Peyer's patch (tissue), 4 donors: ENCODE measurements at places on chromosomes 5 and 9.

- no peak for DNase-seq
- no peaks in the 10 kb centered on the region for H3K4me1 ChIP-seq
- no peaks in the 10 kb centered on the region for H3K36me3 ChIP-seq
- H3K27ac ChIP-seq: no peak overlapping the region
- H3K4me3 ChIP-seq: no peak overlapping the region
Measured at GRCh38 chr5:143836161-143836725, 24.3 kb downstream of the HMHB1 start.

- no peak for DNase-seq
- no peaks in the 10 kb centered on the region for H3K27me3 ChIP-seq
- no peaks in the 10 kb centered on the region for H3K4me1 ChIP-seq
- no peak overlapping the region for H3K4me3 ChIP-seq
Measured at GRCh38 chr5:179163236-179164155, 103.3 kb downstream of the ZNF354C start.

DNA sequence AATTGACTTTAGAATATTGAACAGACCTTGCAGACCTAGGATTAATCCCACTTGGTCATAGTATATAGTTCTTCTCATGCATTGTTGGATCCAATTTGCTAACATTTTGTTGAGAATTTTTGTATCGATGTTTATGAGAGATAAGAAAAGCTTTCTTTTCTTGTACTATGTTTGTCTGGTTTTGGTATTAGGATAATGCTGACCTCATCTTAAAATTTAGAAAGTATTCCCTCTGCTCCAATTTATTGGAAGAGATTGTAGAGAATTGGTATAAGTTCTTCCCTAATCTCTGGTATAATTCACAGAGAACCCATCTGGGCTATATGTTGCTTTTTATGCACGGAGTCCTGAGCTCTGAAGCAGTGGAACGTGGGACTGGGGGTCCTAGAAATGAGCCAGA lies 67.7 kb downstream of the ADAMTS16 start:
- H3K27ac ChIP-seq: no peak overlapping the region
- no peaks in the 10 kb centered on the region for H3K36me3 ChIP-seq
- H3K27me3 ChIP-seq: no peaks in the 10 kb centered on the region
- H3K4me1 ChIP-seq: no peaks in the 10 kb centered on the region

GRCh38 chr5:73122875-73123810 lies 2.8 kb downstream of the TMEM171 start:
- peaks cover 2% of the 10 kb centered on the region for H3K4me1 ChIP-seq
- no peaks in the 10 kb centered on the region for H3K27me3 ChIP-seq
- H3K27ac ChIP-seq: no peak overlapping the region
- H3K4me3 ChIP-seq: peak overlapping the region; percentile 81
- H3K36me3 ChIP-seq: peaks cover 10% of the 10 kb centered on the region

DNA sequence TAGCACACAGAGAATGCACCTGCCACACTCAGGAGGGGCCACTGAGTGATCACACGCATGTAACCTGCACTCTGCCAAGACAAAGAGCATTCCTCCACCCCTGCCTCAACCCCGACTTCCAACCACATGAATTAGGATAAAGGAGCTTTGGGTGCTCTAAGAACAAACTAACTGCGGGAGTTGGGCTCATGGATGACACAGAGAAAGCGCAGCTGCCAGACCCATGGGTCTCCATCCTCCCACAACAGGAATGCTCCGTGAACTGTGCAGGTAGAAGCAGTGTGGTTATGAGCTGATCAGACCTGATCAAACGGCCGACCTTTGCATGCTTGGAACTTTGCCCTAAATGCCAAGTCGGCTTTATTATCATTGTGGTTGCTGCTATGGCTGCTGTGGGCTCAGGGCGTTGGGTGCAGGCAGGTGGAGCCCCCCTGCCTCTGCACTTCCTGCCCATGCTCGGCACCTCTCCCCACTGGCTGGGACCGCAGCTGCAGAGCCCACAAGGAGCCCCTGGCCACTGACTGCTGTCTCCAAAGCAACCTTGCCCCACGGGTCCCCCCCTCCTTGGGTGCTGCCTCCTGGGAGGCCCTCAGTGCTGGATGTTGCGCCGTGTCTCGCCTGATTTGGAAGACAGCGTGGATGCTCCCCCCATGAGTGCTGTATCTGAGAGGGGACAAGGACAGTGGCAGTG lies 2.6 kb upstream of the SLC6A3 start:
- peak; percentile 53 for DNase-seq
- H3K27me3 ChIP-seq: no peaks in the 10 kb centered on the region
- no peak overlapping the region for H3K27ac ChIP-seq
- no peaks in the 10 kb centered on the region for H3K36me3 ChIP-seq
- H3K4me3 ChIP-seq: no peak overlapping the region
- H3K4me1 ChIP-seq: no peaks in the 10 kb centered on the region

DNA sequence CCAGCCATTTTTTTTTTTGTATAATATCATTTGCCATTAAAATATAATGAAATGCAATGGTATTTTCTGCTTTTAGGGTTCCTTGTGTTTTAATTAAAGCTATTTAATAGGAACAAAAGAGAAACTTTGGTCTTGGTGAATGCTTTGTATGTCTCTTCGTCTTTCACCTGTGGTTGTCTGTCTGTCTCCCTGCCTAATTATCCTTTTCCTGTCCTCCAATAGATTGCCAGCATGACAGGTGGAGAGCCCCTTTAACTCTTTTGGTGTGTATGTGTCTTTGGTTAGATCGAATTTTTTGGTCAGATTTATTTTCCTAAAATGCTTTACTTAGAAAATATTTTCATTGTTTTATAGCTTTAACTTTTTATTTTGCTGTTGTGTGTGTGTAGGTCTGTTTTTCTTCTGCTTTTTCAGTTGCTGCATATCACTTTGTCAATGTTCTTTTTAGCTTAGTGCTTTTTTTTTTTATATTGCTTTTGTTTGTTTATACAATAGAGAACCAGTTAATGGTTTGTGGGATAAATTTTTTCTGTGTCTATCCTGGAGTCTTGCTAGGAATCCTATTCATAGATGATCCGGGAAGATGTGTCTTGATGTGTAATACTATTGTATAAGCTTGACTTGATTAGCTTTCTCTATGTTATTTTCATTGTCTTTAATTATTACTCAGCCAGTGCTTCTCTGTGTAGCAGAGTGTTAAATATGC lies 8.6 kb downstream of the CHMP5 start:
- H3K4me3 ChIP-seq: no peak overlapping the region
- H3K4me1 ChIP-seq: no peaks in the 10 kb centered on the region
- H3K27ac ChIP-seq: no peak overlapping the region

DNA sequence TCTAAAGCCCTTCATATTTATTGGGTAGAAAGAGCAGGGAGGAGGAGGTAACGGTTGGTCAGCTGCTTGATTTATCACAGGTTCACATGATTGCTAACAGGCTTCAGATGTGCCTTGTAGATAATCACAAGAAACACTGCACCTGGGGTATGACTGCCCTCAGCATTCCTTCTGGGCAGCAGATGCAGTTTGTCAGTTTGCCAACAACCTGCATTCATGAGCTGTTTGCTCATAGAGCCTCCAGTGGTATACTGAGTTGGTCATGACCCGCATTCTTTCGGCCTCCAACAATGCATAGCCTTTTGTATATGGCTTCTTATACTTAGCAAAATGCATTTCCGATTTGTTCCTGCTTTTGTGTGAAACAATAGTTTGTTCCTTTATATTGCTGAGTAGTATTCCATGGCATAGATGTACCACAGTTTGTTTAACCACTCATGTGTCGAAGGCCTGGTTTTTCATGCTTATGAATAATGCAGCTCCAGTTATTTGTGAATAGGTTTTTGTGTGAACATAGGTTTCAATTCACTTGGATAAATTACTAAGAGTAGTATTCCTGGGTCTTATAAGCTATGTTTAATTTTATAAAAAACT lies 83.6 kb downstream of the ARHGEF28 start:
- H3K27me3 ChIP-seq: no peaks in the 10 kb centered on the region
- H3K36me3 ChIP-seq: no peaks in the 10 kb centered on the region
- no peak overlapping the region for H3K27ac ChIP-seq
- H3K4me1 ChIP-seq: no peaks in the 10 kb centered on the region

- no peak overlapping the region for H3K4me3 ChIP-seq
- no peak for DNase-seq
- H3K36me3 ChIP-seq: no peaks in the 10 kb centered on the region
- no peaks in the 10 kb centered on the region for H3K27me3 ChIP-seq
Measured at GRCh38 chr5:123732257-123732656, 220.3 kb downstream of the CSNK1G3 start.

- no peaks in the 10 kb centered on the region for H3K4me1 ChIP-seq
- DNase-seq: no peak
- H3K27me3 ChIP-seq: no peaks in the 10 kb centered on the region
- no peaks in the 10 kb centered on the region for H3K36me3 ChIP-seq
- no peak overlapping the region for H3K4me3 ChIP-seq
- no peak overlapping the region for H3K27ac ChIP-seq
Measured at GRCh38 chr5:40572937-40573336, 106.8 kb upstream of the PTGER4 start.

GRCh38 chr5:145551714-145552113 lies 283.4 kb downstream of the PRELID2 start:
- H3K27me3 ChIP-seq: no peaks in the 10 kb centered on the region
- no peak overlapping the region for H3K4me3 ChIP-seq
- no peaks in the 10 kb centered on the region for H3K36me3 ChIP-seq

GRCh38 chr5:111384220-111384619 lies 128.1 kb downstream of the STARD4 start:
- no peaks in the 10 kb centered on the region for H3K27me3 ChIP-seq
- no peak overlapping the region for H3K27ac ChIP-seq
- H3K4me1 ChIP-seq: no peaks in the 10 kb centered on the region
- no peak for DNase-seq
- H3K4me3 ChIP-seq: no peak overlapping the region

- H3K36me3 ChIP-seq: no peaks in the 10 kb centered on the region
- no peak for DNase-seq
- no peaks in the 10 kb centered on the region for H3K27me3 ChIP-seq
- no peak overlapping the region for H3K4me3 ChIP-seq
Measured at GRCh38 chr5:104172976-104173375, 610.4 kb upstream of the NUDT12 start.

- no peaks in the 10 kb centered on the region for H3K4me1 ChIP-seq
- H3K4me3 ChIP-seq: no peak overlapping the region
- H3K27me3 ChIP-seq: no peaks in the 10 kb centered on the region
- no peak for DNase-seq
- H3K36me3 ChIP-seq: peaks cover 15% of the 10 kb centered on the region
Measured at GRCh38 chr5:115272297-115272958, 9.8 kb upstream of the PGGT1B start.

DNA sequence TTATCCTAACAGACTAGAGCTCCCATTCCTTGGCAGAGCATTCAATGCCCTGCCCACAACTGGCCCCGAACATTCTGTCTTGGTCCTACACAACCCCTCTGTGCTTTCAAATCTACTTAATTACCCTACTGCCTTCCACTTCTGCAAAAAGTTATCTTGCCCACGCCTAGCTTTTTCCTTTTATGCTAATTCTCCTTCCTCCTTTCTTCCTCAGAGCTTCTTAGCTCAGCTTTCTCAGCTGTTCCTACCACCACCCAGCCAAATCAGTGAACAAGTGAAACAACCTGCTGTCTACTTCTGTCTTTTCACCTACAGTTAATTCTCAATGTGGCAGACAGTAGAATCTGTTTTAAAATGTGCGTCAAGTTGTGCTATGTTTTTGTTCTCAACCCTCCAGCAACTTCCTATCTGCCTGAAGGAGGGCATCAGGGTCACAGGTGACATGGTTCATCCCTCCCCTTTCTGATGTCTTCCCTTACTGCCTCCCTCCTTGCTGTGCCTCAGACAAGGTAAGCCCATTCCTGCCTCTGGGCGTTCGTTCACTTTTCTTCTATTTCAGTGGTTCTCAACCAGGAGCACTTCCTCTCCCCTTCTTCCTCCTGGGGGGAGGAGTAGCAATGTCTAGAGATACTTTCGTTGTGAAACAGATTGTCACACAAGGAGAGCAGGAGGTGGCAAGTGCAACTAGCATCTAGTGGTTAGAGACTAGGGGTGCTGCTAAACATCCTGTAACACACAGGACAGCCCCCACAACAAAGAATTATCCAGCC lies 1.3 kb upstream of the REEP5 start:
- DNase-seq: no peak
- H3K27ac ChIP-seq: peak overlapping the region; percentile 90
- peaks cover 8% of the 10 kb centered on the region for H3K4me1 ChIP-seq
- no peak overlapping the region for H3K4me3 ChIP-seq
- no peaks in the 10 kb centered on the region for H3K27me3 ChIP-seq

DNA sequence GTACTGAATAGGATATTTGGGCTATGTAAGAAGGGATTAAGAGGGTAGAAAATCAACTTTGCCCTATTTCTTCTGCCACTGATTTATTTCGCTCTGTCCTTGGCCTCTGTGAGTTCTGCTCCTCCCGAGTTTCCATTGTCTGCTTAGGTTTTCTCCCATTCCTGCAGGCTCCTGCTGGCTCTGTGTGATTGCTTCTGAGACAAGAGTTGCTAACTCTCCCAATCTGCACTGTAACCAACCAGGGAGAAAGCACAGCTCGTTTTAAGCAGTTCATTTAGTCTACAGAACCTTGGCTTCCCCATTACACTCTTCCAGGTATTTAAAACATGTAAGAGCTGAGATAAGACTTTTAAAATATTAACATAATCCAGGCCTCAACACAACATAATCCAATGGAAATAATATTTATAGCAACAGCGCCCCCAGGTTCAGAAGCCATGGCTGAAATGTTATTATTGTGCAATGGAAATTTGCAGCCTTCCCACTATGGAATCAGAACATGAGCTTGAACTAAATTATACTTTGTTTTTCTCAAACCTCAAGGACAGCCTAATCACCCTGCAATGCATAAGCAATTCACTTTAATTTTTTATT lies 203.5 kb downstream of the ERCC6L2 start:
- H3K4me1 ChIP-seq: no peaks in the 10 kb centered on the region
- H3K36me3 ChIP-seq: no peaks in the 10 kb centered on the region
- H3K27me3 ChIP-seq: no peaks in the 10 kb centered on the region
- no peak for DNase-seq
- H3K27ac ChIP-seq: no peak overlapping the region

DNA sequence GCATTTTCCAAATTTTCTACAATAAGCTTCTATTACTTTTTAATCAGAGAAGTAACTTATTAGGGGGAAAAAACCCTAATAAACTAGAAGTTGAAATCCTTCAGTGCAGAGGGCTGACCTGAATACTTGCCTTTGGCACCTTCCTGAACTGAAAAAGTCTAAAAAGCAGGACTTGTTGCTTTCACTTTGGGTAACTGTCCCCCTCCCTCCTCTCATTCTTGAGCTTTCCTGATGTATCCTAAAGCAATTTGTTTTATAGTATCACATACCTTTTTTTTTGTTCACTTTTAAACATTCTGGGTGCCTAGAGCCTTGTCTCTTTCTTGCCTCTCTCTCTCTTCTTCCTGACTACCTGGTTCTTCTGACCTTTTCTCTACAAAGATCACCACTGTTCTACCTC lies 64.0 kb upstream of the ERBIN start:
- H3K27ac ChIP-seq: no peak overlapping the region
- H3K36me3 ChIP-seq: no peaks in the 10 kb centered on the region

DNA sequence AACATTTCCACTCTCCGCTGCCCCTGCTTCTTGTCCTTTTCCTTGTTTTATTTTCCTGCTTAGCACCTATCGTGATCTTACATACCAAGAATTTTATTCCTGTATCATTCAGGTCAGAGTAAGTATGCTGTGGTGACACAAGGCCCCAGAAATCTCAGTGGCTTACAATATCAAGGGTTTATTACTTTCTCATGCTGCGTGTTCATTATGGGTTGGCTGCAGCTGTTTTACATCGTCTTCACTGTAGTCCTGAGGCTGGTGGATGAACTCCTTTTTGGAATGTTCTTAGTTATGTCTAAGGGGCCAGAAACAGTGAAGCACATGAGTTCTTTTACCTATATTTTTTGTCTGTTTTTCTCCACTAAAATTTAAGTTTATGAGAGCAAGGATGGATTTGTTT lies 51.2 kb downstream of the FCHO2 start:
- H3K27me3 ChIP-seq: no peaks in the 10 kb centered on the region
- no peaks in the 10 kb centered on the region for H3K36me3 ChIP-seq
- no peaks in the 10 kb centered on the region for H3K4me1 ChIP-seq

GRCh38 chr5:160802592-160802991 lies 49.4 kb downstream of the ATP10B start:
- no peak overlapping the region for H3K4me3 ChIP-seq
- H3K4me1 ChIP-seq: peaks cover 20% of the 10 kb centered on the region
- no peaks in the 10 kb centered on the region for H3K36me3 ChIP-seq
